Dermis blood vessel endothelial cell (primary cell): ENCODE measurements at places on chromosomes 16 and 17. TPM values are rescaled to one million over a fixed set of nuclear protein-coding genes. Genes with fewer than 3 reads are reported as not detected.

DNA sequence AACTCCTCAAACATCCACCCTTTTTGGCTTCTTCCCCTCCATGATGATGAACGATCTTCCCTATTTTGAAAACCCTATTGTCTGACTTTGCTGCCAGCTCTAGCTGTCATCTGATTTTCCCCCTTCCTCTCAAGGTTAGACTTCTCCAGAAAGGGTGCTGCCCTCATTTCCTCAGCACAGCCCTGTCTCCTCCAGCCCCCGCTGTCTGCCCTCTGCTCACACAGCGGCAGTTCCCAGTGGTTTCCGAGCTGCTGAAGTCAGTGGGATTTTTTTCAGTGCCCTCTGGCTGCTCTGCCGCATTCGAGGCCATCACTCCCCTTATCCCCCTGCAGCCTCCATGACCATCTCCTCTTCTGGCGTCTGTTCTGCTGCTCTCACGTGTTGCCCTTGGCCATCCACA lies 26.6 kb upstream of the C17orf107 start:
- DNase-seq: peak; percentile 71

- no peak for DNase-seq
These were observed 32.5 kb downstream of the CD300LF start for GRCh38 chr17:74680213-74680612.

PYDC1 gene
- total RNA-seq: not detected in 2 replicates

- no peak for DNase-seq
These were observed 263.8 kb upstream of the ELAC2 start for GRCh38 chr17:13281626-13282025.

GRCh38 chr17:35732806-35733136 lies 1.3 kb downstream of the RASL10B start:
- no peak for DNase-seq

DLX3 gene
- not detected in 2 replicates for total RNA-seq

FBXW10 gene
- not detected in 2 replicates for total RNA-seq

CHD9NB gene
- 0.65 and 1.9 TPM in 2 replicates for total RNA-seq

GRCh38 chr17:69812240-69812837 lies 262.7 kb upstream of the KCNJ16 start:
- no peak for DNase-seq

DNA sequence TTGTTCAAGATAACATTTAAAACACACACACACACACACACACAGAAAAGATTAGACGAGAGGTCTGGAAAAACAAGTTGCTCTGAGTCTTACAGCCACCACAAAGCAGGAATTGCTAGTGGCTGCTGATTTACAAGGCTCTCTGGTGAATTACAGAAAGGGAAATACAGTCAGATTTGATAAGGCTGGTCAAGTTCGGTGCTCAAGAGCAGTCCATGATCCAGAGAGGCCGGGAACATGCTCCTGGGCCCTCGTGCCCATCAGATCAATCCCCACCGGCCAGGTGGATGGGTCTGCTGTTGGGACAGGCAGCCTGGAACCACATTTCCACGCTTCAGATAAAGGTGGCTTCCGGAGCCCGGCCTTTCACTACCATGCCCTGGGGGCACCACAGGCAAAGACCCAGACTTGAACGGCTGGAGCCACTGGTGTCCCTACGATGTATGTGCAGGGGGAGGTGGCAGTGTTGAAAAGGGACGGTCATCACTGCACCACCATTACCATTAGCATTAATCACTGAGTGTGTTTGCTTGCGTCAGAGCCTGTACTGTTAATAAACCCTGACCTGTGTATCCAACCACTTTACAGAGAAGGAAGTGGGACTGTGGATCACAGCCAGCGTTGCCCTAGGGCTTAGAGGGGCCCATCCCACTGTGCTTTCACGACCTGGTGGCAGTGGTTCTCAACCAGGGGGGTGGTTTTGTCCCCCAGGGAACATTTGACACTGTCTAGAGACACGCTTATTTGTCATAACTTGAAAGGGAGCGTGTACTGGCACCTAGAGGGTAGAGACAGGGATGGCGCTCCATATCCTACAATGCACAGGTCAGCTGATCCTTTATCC lies 95.1 kb downstream of the XYLT1 start:
- DNase-seq: no peak

GRCh38 chr17:43952724-43953666 lies 745 bp downstream of the PYY start:
- DNase-seq: no peak

DNA sequence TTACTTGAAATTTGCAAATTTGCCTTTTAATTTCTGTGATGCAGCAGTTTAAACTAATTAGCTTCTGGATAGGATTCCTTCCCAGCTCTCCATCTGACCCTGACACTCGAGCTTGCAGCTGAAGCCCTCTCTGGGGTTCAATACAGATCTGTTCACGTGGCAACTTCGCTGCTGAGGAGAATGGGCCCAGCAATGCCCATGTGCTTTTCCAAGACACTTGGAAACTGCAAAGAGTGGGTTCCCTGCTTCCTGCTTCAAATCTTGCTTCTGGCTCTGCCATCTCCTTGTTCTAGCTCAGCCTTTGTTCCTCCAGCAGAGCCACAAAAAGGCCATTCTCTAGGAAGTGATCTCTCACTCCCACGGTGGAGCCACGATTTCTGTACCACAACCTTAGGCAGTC lies 50.0 kb upstream of the IRX6 start:
- DNase-seq: no peak

EME1 gene
- total RNA-seq: 1.0 and 4.6 TPM in 2 replicates

SCGB1C2 gene
- total RNA-seq: not detected in 2 replicates
